Activated CD4-positive, alpha-beta memory T cell treated with anti-CD3 and anti-CD28 coated beads for 36 hours (primary cell): ENCODE measurements at places on chromosomes 3 and 15.

DNA sequence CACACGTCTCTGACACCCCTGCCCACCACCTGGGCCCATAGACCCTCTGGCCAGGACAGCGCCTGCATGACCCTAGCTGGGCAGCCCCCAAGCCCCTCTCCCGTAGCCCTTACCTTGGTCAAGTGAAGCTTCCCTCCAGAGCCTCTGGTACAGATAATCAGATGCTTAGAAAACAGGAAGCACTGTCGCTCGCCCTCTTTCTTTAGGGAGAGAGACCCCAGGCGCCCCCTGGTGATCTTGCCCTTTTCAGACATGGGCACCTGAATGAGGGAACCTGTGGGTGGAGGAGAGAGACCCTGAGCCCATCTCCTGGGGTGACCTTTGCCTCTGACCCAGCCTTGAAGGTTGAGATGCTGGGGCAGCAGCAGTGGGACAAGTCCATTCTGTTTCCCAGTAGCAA, 65.4 kb downstream of the RASGRF1 start:
- H3K4me3 ChIP-seq, result no peak overlapping the region
- no peaks in the 10 kb centered on the region for H3K36me3 ChIP-seq
- no peaks in the 10 kb centered on the region for H3K4me1 ChIP-seq
- H3K27ac ChIP-seq, result no peak overlapping the region
- peak; percentile 23 for DNase-seq
- no peaks in the 10 kb centered on the region for H3K27me3 ChIP-seq

- peak overlapping the region; percentile 95 for H3K27ac ChIP-seq
- peak; percentile 39 for DNase-seq
- peaks cover 14% of the 10 kb centered on the region for H3K36me3 ChIP-seq
- peaks cover 39% of the 10 kb centered on the region for H3K4me1 ChIP-seq
- no peaks in the 10 kb centered on the region for H3K27me3 ChIP-seq
Observed at GRCh38 chr3:52054661-52055511, 1.5 kb downstream of the DUSP7 start.

GRCh38 chr15:32029409-32029861, 880 bp upstream of the CHRNA7 start:
- no peak overlapping the region for H3K27ac ChIP-seq
- H3K4me3 ChIP-seq, result no peak overlapping the region
- H3K36me3 ChIP-seq, result no peaks in the 10 kb centered on the region
- no peak for DNase-seq
- H3K4me1 ChIP-seq, result peaks cover 7% of the 10 kb centered on the region
- H3K27me3 ChIP-seq, result peaks cover 42% of the 10 kb centered on the region

DNA sequence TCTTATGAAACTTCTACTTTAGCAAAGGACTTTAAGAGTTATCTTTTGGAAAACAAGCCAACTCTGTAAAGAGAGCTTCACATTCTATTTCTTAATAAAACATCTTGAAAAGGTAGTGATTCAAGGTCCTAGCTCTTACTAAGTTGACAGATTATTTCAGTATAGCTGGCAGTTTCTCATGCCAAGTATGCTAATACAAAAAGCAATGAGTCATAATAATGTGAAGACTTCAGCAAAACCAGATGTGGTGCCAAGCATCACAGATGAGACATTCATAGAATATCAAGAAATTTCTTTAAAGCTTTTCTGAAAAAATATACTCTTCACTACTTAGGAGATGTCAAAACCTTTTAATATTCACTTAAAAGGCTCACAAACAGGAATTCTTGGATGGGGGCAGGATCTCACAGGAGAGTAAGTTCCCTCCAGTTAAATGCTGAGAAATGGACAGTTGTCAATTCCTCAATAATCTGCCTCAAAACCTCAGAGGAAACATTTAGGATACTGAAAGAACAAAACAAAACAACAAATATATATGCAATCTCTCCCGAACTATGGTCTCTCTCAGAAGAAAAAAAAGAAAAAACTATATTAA, 45.6 kb downstream of the DCBLD2 start:
- no peak for DNase-seq
- H3K36me3 ChIP-seq, result peaks cover 5% of the 10 kb centered on the region
- no peaks in the 10 kb centered on the region for H3K4me1 ChIP-seq
- no peak overlapping the region for H3K27ac ChIP-seq

- DNase-seq, result no peak
- no peaks in the 10 kb centered on the region for H3K4me1 ChIP-seq
- H3K27me3 ChIP-seq, result no peaks in the 10 kb centered on the region
- H3K36me3 ChIP-seq, result peaks cover 56% of the 10 kb centered on the region
- no peak overlapping the region for H3K27ac ChIP-seq
- H3K4me3 ChIP-seq, result no peak overlapping the region
Observed at GRCh38 chr3:128084675-128085021, 32.4 kb downstream of the SEC61A1 start.

GRCh38 chr15:77144492-77145070, 73.7 kb upstream of the TSPAN3 start:
- no peak overlapping the region for H3K27ac ChIP-seq
- no peak for DNase-seq
- no peaks in the 10 kb centered on the region for H3K27me3 ChIP-seq
- H3K4me1 ChIP-seq, result no peaks in the 10 kb centered on the region
